NCI-H2227 treated with DMSO at 0.1 percent for 48 hours (cell line): ENCODE measurements at places on chromosomes 12 and 14.

GRCh38 chr14:98932431-98933325 lies 339.3 kb downstream of the BCL11B start:
- DNase-seq: no peak

DNA sequence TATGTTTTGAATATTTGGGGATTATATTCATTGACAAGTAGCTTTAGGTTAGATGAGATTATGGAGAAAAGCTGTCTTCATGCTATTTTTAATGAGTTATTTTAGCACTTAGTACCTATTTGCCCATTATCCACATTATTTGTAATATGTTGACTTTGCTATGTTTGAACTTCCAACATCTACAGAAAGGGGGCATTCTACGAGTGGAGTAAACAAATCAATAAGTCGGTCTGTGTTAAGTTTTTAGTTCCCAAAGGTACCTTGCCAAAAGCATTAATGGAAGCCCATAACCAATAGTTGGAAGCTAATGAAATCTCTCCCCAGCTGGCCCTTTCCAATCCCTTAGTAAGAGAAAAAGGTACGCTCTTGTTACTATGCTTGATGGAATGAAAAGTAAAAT lies 250.0 kb upstream of the E2F7 start:
- no peak for DNase-seq

GRCh38 chr12:90575995-90576394 lies 379.0 kb downstream of the CCER1 start:
- no peak for DNase-seq

- no peak for DNase-seq
Observed at GRCh38 chr12:123075646-123076171, 75.2 kb downstream of the PITPNM2 start.

GRCh38 chr14:74871819-74872218 lies 4.1 kb downstream of the PROX2 start:
- DNase-seq: no peak
